ENCODE measurements at places on chromosomes 16 and 17.

GRCh38 chr16:7888411-7888810, 555.8 kb downstream of the RBFOX1 start:
- DNase-seq = no peak

DNA sequence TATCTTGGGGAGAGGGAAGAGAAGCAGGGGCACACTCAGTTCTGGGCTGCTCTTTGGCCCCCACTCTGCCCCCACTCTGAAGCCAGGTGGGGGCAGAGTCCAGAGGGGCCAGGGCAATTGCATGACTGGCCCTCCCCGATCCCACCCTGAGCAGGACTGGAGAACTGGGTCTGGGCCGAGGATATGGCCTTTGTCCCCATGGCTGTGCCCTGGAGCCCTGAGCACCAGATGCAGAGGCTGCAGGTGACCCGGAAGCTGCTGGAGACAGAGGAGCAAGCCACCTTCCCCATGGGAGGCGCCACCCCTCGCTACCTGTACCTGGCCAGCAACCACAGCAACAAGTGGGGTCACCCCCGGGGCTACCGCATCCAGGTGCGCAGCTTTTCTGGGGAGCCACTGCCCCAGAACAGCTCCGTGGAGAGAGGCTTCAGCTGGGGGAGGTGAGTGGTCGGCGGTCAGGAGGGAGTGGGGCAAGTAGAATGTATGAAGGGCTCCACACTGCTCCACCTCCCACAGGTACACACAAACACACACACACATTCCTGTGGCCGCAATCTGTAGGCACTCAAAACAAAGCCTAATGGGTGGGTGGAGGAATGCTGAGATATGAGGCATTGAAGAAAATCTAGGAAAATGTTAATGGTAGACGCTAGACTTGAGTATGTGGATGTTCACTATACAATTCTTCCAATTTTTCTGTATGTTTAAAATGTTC, 21.4 kb downstream of the AOC3 start:
- DNase-seq = no peak

- DNase-seq = no peak
These were observed 18.0 kb downstream of the SLC5A11 start for GRCh38 chr16:24863582-24864437.

GRCh38 chr17:47243737-47244598, 9.7 kb upstream of the ITGB3 start:
- DNase-seq = no peak

DNA sequence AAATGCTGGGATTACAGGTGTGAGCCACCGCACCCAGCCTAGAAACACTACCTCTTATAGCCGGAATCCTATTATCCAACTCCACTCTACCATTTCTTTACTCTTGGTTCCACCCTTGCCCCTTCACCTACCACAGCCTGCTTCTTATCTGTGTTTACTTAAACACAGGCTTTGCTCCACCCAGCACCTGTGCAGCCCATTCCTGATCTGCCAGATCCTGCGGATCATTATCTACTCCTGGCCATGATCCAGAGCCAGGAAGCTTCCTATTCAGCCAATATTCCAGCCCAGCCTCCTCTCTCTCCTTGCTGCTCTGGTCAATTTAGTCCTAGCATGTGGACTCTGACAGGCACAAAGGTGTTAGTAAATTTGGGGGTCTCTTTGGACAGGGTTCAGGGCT, 98.8 kb upstream of the MED13 start:
- DNase-seq = no peak

- no peak for DNase-seq
These were observed 227.3 kb downstream of the SNX29 start for GRCh38 chr16:12203780-12204351.

DNA sequence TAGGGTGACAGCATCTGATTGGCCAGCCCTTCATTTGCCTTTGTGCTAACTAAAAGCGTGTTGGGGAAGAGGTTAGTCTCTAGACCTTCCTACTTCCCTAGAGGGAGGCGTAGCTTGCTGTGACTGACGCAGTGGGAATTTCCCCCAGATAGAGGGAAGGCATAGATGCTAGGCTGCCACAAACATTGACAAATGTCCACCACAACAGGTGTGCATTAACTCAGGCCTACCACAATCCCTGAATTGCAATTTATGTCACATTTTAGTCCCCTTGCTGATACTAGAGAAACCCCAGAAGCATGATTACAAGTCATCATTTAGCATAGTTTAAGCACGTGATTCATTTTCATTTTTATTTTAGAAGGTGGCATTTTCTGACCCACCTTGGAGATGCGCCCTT, 76.3 kb upstream of the WSB1 start:
- DNase-seq = no peak

- no peak for DNase-seq
These were observed 138.9 kb upstream of the CDH11 start for GRCh38 chr16:65260746-65261145.

- DNase-seq = no peak
These were observed 70.3 kb downstream of the YPEL2 start for GRCh38 chr17:59401725-59402124.

- no peak for DNase-seq
These were observed 207.0 kb downstream of the MSI2 start for GRCh38 chr17:57463103-57463885.

- DNase-seq = no peak
These were observed 16.9 kb downstream of the NARF start for GRCh38 chr17:82475458-82475857.

GRCh38 chr16:49799172-49799571, 56.7 kb downstream of the ZNF423 start:
- DNase-seq = no peak

DNA sequence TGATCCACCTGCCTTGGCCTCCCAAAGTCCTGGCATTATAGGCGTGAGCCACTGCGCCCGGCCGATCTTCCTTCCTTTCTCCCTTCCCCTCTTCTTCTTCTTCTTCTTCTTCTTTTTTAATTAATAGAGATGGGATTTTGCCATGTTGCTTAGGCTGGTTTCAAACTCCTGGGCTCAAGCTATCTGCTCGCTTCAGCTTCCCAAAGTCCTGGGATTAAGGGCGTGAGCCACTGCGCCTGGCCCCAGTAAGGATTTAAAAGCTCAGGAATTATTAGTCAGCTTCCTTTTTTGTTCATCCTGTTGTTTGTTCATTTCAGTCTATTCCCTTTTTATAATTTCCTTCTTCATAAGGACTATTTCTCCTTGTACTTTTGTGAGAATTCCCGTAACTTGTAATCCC, 32.7 kb upstream of the LRRC37A start:
- DNase-seq = no peak

DNA sequence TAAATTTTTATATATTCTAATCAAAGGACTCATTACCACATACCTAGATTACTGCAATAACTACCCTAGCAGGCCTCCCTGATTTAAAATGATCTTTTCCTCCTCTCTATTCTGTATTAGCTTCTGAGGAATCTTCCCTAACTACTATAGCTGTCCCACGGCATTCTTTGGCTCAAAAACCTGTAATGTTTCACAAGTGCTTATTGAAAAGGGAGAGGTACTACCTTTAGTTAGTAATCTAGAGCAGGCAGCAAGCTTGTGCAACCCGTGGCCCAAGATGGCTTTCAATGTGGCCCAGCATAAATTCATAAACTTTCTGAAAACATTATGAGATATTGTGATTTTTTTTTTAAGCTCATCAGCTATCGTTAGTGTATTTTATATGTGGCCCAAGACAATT, 71.0 kb upstream of the CORO6 start:
- no peak for DNase-seq

GRCh38 chr17:2122641-2123302, 67.9 kb downstream of the HIC1 start:
- no peak for DNase-seq

DNA sequence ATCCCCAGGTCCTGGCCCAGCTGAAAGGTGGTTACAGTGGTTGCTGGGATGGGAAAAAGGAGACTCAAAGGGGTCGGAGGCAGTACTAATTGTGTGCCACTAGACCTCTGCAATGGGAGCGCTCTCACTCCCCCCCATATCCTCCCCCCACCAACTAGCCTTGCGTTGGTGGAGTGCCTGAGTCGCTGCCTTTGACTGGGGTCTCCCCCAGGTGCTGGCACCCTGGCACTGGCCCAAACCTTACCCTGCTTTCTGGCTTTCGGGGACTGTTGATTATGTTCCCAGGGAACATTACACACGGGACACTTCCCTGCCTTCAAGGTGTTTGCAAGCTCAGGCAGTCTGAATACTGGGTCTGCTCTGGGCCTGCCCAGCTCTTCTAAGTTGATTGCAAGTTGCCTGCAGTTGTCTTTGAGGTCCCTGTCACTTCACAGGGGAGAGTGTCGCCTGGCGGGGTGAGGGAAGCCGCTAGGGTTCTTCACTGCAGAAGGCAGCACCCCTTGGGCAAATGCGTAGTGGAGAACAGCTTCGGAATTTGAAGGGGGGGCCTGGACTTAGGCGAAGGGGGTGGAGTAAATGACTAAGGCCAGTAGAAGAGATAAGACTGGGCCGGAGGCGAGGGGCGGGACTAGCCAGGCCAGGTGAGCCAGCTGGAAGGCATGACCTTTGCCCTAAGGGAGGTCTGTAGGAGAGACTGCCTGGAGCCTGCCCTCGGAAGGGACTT, 98.0 kb downstream of the RAB11FIP4 start:
- no peak for DNase-seq

DNA sequence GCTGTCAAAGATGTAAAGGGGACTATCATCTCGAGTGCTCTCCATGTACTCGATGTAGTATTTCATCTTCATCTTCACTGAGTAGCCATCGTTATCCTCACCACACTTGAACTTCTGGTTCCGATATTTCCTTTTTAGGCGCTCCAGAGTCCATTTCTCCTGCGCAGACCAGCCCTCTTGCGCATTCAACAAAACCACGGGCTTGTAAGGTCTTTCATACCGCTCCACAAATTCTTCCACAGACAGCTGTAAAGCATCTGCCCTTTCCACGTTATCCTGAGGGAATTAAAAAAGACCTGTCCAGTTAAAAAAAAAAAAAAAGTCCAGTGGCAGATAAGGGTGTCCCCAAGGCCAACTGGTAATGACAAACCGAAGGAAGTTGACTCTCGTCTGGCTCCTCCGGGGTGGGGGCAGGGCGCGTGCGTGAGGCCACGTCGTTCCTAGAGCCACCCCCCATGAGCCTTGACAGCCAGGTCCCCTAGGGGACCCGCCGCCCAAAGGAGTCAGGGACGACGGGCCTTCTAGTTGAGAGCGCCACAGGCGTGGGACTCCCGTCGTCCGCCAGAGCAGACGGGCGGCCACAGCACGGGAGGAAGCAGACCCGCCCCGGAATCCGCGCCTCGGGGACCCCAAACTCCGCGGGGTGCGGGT, 701 bp downstream of the JMJD6 start:
- DNase-seq = no peak

DNA sequence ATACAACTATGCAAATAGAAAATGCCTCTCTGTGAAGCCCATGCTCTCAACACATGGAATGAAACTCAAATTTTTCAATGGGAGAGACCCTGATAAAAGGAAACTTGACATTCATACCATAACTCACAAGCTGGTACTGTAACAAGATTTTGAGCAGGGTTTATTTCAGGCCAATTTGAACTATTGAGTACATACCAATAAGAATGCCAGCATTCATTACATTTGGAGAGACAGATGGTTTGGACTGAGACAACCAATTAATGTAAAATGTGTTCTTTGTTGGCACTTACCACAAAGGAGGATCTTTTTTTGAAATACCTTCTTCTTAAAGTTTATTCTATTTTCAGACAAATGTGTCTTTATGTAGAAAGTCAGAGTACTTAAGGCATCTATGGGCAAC, 1357.0 kb upstream of the GOT2 start:
- no peak for DNase-seq

- no peak for DNase-seq
These were observed 48.7 kb downstream of the WNT3 start for GRCh38 chr17:46769531-46770438.

DNA sequence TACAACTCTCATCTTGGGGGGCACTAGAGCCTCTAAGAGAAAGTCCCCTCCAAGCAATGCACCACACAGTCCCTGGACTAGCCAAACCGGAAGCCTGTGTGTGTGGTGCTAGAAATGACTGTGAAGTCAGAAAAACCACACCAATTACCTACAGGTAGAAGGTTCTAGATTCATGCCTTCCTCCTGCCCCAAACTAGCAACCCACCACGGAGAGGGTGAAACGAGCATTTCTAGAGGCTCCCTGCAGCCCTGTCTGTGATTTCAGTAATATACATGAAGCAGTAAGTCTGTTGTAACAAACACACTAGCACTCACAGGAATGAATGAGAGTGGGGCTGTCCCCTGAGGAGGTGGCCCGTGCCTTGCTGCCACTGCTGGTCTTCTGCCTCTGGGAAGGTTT, 13.6 kb downstream of the ZFHX3 start:
- DNase-seq = no peak

GRCh38 chr16:69123910-69124309, 8.5 kb downstream of the CHTF8 start:
- no peak for DNase-seq

- DNase-seq = no peak
These were observed 57.5 kb downstream of the CYTH1 start for GRCh38 chr17:78724544-78724943.

GRCh38 chr17:44992242-44992939, 24.3 kb upstream of the C1QL1 start:
- no peak for DNase-seq

DNA sequence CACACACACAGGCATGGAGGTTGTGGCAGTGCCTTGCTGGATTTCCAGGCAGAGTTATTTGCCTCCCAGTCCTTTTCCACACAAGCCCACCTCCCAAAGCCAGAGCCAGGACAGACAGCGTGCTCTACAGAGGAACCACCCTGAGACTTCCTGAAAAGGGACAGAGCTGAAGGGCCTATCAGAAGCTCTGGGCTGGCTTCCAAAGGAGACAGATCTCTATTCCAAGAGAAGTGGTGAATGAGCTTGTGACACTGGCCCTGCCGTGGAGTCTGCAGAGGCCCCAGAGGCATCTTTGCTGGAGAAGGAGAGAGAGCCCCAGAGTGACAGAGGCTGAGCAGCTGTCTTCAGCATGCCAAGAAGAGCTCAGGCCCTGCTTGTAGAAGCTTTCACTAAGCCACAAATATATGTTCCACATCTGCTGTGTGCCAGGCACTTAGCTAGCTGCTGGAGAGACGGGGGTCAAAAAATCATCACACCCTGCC, 8.3 kb upstream of the LPCAT2 start:
- no peak for DNase-seq

DNA sequence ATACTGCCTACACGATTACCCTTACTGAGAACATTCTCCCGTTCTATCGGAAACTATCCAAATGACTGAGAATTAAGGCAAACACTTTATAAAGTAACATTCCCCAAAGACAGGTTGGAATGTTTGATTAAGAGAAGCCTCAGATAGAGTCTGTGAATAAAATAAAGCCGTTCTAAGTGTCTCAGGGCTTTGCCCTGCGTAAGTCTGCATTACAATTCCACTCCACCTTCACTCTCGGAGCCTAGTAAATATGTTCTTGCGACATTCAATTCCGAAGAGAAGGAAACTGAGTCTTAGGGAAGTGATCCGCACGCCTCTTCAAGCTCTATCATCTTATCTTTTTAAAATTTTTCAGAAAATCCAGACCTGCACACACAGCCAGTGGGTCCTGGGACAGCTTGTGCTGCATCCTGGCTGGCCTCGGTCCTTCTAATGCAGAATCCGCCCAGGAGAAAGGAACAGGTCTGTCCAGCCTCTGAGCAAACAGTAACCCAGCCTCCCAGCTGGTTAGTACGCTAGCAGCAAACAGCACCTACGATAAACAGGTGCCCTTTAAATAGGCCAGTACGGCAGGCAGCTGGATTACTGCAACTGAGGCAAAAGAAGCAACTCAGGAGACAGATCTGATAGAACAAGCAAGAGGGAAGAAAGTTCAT, 254.1 kb upstream of the IRX3 start:
- no peak for DNase-seq

Measured in right renal cortex interstitium (tissue), 3 donors.